ENCODE measurements at places on chromosomes 16 and 17. TPM values are rescaled to one million over a fixed set of nuclear protein-coding genes. Genes with fewer than 3 reads are reported as not detected.

DNA sequence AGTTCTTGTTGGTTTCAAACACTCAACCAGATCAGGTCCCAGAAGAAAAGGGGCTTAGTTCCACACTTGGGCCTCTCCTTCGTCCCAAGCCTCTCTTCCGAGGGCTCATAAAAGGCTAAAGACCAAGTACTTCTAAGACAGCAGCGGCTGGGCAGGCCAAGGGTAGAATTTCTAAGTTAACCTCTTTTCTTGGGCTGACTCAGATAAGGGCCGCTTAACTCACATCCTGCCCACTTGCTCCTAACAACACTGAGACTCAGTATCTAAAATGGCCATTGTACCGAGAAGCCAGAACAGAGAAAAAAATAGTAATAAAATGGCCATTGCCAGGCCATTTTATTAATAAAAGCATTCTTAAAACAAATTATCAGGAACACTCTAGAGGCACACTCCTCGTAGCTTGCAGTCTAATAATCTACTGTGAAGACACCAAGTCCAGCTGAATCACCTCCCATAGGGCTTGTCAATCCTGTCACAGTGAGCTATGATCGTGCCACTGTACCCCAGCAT, 42.1 kb downstream of the RANBP10 start:
- peaks cover 18% of the 10 kb centered on the region for H3K4me1 ChIP-seq
- H3K27me3 ChIP-seq: no peaks in the 10 kb centered on the region
- H3K36me3 ChIP-seq: peaks cover 10% of the 10 kb centered on the region
- no peak overlapping the region for H3K4me3 ChIP-seq

DNA sequence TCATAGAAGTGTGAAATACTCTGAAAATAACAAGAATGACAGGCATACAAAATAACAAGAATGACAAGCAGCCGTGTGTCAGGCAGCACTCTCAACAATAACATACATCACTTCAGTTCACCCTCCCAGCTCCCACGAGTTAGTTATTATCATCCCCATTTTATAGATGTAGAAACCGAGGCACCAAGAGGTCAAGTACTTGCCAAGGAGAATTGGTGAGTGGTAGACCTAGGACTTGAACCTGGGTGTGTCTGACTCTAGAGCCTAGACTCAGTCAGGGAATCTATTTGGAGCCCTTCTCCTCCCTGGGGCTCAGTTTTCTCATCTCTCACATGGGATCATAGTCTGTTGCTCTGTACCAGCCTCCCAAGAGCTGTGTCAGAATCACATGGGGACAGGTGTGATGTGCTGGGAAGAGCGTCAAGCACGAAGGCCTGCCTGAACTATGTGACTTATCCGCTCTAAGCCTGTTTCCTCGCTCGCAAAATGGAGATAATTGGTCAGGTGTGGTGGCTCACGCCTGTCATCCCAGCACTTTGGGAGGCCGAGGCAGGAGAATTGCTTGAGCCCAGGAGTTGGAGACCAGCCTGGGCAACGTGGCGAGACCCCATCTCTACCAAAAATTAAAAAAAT, 19.4 kb upstream of the PHOSPHO1 start:
- no peak overlapping the region for H3K4me3 ChIP-seq
- H3K36me3 ChIP-seq: no peaks in the 10 kb centered on the region
- H3K27me3 ChIP-seq: peaks cover 11% of the 10 kb centered on the region
- no peak for DNase-seq
- no peaks in the 10 kb centered on the region for H3K4me1 ChIP-seq
- H3K27ac ChIP-seq: no peak overlapping the region

DNA sequence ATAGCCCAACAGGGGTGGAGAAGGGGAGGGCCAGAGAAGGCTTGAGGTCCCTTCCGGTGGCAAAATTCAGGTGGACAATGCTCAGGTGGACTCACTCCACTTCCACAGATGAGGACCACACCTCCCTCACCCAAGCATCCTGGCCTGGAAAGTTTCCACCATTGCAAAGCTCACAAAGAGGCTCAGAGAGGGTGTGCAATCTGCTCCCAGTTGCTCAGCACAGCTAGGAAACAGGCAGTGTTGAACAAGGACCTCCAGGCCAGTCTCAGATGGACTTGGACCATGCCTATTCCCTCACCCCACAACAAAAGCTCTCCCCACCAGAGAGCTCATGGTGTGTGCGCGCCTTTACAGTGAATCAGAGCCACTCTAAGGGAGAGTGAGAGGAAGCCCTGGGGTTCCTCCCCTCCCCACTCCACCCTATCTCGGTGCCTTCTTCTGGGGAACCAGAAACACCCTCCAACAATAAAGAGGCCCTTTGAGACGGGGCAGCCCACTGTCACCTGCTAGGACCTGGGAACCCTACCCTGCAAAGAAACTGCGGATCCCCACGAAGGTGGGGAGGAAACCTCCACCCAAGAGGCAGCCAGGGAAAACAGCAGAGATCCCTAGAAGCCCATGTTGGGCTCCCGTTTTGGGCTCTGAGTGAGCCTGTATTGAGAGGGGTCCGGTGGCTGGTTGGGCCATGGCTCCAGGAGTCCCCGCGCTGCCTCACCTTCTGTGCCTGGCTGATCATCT, 1.6 kb downstream of the FAM83G start:
- no peak for DNase-seq
- peak overlapping the region; percentile 90 for H3K4me3 ChIP-seq
- H3K36me3 ChIP-seq: no peaks in the 10 kb centered on the region
- H3K4me1 ChIP-seq: peaks cover 13% of the 10 kb centered on the region

NR1D1 gene
- 5.8 TPM for total RNA-seq

- no peak overlapping the region for H3K4me3 ChIP-seq
- H3K4me1 ChIP-seq: peaks cover 7% of the 10 kb centered on the region
- no peaks in the 10 kb centered on the region for H3K27me3 ChIP-seq
Observed at GRCh38 chr17:75758131-75758905, 6.7 kb downstream of the GALK1 start.

GRCh38 chr17:35297666-35298065, 54.8 kb downstream of the SLFN5 start:
- H3K4me3 ChIP-seq: no peak overlapping the region
- peaks cover 3% of the 10 kb centered on the region for H3K4me1 ChIP-seq
- H3K36me3 ChIP-seq: peaks cover 25% of the 10 kb centered on the region
- H3K27ac ChIP-seq: no peak overlapping the region

DNA sequence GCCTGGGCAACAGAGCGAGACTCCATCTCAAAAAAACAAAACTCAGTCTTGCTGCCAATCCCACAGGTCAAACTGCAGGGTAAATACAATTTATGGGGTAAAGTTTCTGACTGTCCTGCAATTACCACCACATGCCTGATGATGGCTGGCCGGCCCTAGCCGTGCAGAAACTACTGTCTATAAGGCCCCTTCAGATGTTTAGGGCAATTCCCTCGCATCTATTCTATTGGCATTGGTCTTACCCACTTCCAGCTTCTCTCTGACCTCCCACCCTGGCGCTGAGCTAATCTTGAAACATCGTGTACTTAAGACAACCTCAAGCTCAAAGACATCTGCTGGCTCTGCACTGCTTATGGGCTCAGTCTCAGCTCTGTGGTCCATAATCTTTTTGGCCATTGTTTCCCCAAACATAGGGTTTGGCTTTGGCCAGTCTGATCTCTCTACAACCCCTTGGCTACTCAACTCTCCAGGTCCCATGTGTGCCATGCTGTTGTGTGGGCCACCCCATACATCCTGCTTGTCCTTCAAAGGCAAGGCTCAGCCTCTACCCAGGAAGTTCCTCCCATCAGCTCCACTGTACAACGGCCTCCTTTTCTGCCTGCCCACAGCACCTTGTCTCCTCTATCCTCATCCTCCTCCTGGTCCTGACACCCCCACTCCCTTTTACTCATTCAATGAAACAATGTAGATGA, 16.6 kb downstream of the MAP3K14 start:
- peak overlapping the region; percentile 28 for H3K4me3 ChIP-seq
- H3K27ac ChIP-seq: peak overlapping the region; percentile 76
- peaks cover 70% of the 10 kb centered on the region for H3K4me1 ChIP-seq
- no peaks in the 10 kb centered on the region for H3K27me3 ChIP-seq
- no peak for DNase-seq

LAT gene
- 297 TPM for total RNA-seq

FSCN2 gene
- total RNA-seq: 1.7 TPM

DNA sequence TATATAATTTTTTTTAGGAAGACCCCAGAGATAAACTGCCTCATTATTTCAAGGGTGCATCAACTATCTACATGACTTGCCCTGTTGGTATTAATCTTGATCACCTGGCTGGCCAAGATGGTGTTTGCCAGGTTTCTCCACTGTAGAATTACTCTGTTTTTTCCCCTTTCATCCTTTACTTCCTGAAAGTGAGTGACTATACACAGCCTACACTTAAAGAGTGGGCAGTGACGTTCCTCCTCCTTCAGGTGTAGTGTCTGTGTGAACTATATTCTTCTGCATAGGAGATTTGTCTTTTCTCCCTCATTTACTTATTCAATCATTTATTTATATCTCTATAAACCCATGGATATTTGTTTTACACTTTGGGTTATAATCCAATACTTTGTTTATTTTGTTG, 246.7 kb downstream of the IRF8 start:
- H3K27ac ChIP-seq: no peak overlapping the region
- peaks cover 15% of the 10 kb centered on the region for H3K27me3 ChIP-seq
- no peaks in the 10 kb centered on the region for H3K36me3 ChIP-seq
- H3K4me1 ChIP-seq: no peaks in the 10 kb centered on the region
- H3K4me3 ChIP-seq: no peak overlapping the region
- no peak for DNase-seq

- peak overlapping the region; percentile 78 for H3K4me3 ChIP-seq
- no peak for DNase-seq
- H3K27me3 ChIP-seq: no peaks in the 10 kb centered on the region
Observed at GRCh38 chr16:31063495-31063842, 10.6 kb downstream of the ZNF668 start.

SCNN1B gene
- total RNA-seq: not detected

- no peaks in the 10 kb centered on the region for H3K36me3 ChIP-seq
- peak within 1 kb of the TSS; percentile 65 for H3K27ac ChIP-seq
- H3K4me1 ChIP-seq: no peaks in the 10 kb centered on the region
- peak within 1 kb of the TSS; percentile 49 for H3K4me3 ChIP-seq
- H3K27me3 ChIP-seq: no peaks in the 10 kb centered on the region
Observed at GRCh38 chr16:2829501-2830354, at the start of gene ZG16B. Gene ZG16B (plus strand): TSS chr16:2830303. CDS start chr16:2830442, 139 bp downstream.
